ENCODE measurements at places on chromosomes 6 and 20.

DNA sequence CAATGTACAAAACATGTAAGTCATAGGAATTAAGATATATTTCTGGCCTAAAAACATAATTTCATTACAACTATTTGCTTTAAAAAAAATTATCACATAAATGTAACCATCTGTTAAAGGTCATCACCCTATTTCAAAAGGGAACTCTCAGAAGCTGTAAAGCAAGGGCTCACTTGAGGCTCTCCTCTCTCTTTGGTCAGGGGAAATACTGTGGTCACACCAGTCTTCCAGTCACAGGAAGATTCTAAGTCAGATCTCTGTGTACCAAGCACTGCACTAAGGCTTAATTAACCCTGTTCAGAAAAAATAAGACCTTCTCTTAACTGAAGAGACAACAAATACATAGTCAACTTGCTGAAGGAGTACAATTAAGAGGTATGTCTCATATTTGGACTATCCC, 75.6 kb downstream of the MMS22L start:
- DNase-seq = no peak

- DNase-seq = no peak
These were observed 62.5 kb downstream of the CNKSR3 start for GRCh38 chr6:154447954-154448353.

- DNase-seq = no peak
These were observed 636.5 kb upstream of the PTCHD4 start for GRCh38 chr6:48747471-48747870.

GRCh38 chr20:37280403-37280802, 9.1 kb upstream of the MANBAL start:
- DNase-seq = no peak

- no peak for DNase-seq
These were observed 2.0 kb upstream of the STMN3 start for GRCh38 chr20:63655249-63655648.

GRCh38 chr6:135576055-135576454, 78.5 kb upstream of the AHI1 start:
- no peak for DNase-seq

GRCh38 chr20:63641146-63641791, 12.0 kb downstream of the STMN3 start:
- peak; percentile 64 for DNase-seq

GRCh38 chr20:16441546-16442164, 131.6 kb downstream of the KIF16B start:
- DNase-seq = no peak

- DNase-seq = no peak
These were observed 96.7 kb downstream of the PHF3 start for GRCh38 chr6:63732336-63732735.

DNA sequence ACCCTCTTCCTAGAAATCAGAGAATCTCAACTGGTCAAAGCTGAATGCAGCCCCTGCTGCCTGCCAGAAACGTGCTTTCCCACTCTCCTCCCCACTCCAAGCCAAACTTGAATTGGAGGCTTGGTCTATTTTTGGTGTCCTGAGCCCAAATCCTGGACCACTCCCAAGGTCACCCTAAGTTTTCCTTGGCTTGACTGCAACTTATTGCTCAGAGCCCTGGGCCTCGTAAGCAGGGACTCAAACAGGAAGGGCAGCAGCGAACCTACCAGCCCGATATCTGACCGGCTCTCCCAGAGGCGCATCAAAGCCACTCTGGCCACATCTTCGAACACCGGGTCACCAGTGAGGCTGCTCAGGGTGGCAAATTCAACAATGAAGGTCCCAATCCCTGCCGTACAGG, 12.7 kb downstream of the EDEM2 start:
- no peak for DNase-seq

- DNase-seq = no peak
These were observed 36.2 kb upstream of the OGFRL1 start for GRCh38 chr6:71252410-71252809.

GRCh38 chr6:160766657-160766988, 64.6 kb downstream of the PLG start:
- DNase-seq = no peak

- DNase-seq = peak; percentile 34
These were observed 48.5 kb downstream of the FNDC1 start for GRCh38 chr6:159217595-159218275.

- DNase-seq = no peak
These were observed 16.4 kb downstream of the CST8 start for GRCh38 chr20:23507346-23507745.

DNA sequence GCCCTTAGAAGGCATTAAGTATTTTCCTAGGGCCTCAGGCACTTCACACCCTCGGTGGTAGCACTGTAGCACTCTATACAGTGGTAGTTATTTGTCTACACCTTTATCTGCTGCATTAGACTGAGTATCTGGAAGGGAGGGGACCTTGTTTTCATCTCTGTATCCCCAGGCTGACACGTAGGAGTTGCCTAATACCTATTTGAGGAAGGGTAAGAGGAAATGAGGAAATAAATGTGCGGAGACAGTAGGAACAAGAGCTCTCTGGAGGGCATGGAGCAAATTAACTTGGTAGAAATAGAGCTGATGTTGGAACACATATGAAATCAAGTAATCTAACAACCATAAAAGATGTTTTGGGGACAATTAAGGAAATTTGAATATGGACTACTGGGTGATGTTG, 3.9 kb downstream of the CNPY3 start:
- DNase-seq = no peak

DNA sequence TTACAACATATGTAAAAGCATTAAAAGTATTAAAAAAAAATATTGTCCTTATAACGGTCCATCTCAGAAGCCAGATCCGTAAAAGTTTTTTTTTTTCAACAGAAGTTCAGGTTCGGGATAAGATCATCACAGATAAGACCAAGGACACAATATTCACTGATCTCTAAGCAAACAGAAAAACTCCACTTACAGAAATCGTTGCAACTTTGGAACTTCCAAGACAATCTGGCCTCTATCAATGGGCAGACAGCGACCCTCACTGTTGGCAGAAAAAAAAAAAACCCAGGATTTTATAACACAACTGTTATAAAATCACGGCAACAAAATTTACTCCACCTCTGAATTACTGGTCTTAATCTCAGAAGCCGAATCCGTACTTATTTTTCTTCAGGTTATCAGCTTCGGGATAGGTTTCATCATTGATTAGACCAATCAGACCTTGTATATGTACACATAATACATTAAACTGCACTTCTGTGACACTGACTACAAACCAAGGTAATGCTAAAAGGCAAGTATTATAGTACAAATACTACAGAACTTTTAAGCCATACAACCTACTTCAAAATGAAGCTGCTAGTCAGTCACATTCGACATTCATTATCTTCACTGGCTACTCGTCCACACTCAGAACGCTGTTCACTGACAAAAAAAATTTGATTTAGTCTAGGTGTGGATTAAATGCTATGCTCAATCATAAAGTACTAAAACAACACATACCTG, 34.7 kb upstream of the SYNCRIP start:
- DNase-seq = no peak

- no peak for DNase-seq
These were observed 114.9 kb upstream of the ATXN1 start for GRCh38 chr6:16876201-16876600.

- peak; percentile 65 for DNase-seq
These were observed 102.6 kb downstream of the LAMP5 start for GRCh38 chr20:9616833-9617461.

GRCh38 chr20:64233725-64234124, 21.8 kb upstream of the PCMTD2 start:
- no peak for DNase-seq

DNA sequence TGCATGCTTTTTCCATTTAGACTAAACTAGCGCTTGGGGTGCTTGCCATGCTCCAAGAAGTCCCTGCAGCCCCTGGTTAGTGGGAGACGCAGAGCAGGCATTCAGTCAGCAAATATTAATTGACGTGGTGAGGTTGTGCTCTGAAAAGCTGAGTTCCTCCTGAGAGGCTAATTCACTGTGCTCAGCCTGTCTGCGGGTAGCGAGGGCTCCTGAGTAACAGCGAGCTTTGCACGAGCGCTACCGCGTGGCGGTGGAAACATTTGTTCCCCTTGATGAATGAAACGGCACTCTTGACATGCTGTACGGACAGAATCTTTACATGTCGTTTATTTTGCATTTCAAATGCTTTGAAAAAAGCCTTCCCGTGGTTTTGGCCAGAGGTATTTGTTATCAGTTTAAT, 170.6 kb upstream of the AGPAT4 start:
- DNase-seq = peak; percentile 32

GRCh38 chr6:98976674-98977385, 29.1 kb upstream of the FBXL4 start:
- no peak for DNase-seq

- DNase-seq = no peak
These were observed 23.8 kb upstream of the LAMP5 start for GRCh38 chr20:9490631-9491030.

DNA sequence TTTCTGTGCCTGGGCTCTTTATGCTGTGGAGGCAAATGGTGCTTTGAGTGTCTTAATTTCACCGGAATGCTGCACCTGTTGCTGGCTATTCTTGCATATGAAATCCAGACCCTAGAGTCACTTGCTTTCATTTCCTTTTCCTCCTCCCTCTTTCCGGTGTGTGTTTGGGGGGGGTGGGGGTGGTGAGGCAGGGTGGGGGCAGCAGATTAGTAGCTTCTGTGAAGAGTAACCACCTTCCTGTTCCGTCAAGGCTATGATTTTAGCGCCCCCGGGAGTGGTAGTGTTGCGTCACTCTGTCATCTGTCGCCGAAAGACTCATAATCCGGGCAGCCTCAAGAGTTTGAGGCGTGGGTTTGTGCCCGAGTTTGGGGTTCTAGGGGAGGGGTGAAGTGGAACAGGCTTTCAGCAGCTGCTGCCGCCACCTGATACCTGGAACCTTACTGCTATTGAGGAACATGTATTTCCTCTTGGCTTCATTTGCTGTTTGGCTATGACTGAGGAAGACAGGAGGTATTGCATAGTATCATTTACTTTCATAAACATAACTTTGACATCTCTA, 49.1 kb downstream of the UTRN start:
- DNase-seq = peak; percentile 74

Measured in stimulated activated CD8-positive, alpha-beta memory T cell treated with anti-CD3 and anti-CD28 coated beads, Interleukin-4, amount 100 ng/mL, for 48 hours (primary cell).